ENCODE measurements at places on chromosomes 12 and 14.

DNA sequence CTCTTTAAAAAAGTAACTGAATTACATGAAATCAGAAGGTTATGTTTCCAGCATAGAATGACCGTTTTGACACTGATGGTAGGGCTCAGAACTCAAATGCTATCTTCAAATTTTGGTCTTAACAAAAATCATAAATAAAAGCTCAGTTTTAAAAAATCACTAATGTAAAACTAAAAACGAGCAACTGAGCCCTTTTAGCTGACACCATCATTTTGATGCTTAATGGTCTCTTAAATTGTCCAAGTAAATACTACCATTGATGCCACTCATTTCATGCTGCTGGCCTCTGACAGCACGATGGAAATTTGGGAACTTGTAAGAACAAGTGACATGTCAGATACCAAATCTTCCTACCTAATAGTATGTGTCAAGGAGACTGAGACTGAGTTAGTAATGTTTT is 205.0 kb downstream of the AKAP6 start:
- DNase-seq: no peak

- DNase-seq: no peak
Observed at GRCh38 chr12:562634-563033, 100.6 kb downstream of the NINJ2 start.

- DNase-seq: no peak
Observed at GRCh38 chr12:81699551-81699950, 59.6 kb downstream of the PPFIA2 start.

GRCh38 chr14:85315733-85316290 is 214.1 kb upstream of the FLRT2 start:
- DNase-seq: no peak

- no peak for DNase-seq
Observed at GRCh38 chr12:122878780-122879612, 16.9 kb downstream of the VPS37B start.

DNA sequence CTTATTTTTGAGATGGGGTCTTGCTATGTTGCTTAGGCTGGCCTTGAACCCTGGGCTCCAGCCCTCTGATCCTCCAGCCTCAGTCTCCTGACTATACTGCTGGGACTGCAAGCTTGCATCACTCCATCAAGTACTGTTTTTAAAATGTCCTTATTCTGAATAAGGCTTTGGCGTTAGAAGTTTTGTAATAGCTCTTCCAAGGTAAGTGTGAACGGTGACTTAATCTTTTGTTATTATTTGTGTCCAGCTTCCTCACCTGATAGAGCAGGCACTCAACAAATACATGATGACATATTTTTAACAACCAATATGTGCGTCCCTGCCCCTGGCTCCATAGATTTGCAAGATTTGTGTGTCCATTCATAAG is 1.4 kb downstream of the C1RL start:
- no peak for DNase-seq

- no peak for DNase-seq
Observed at GRCh38 chr14:35412272-35413056, 7.9 kb upstream of the NFKBIA start.

DNA sequence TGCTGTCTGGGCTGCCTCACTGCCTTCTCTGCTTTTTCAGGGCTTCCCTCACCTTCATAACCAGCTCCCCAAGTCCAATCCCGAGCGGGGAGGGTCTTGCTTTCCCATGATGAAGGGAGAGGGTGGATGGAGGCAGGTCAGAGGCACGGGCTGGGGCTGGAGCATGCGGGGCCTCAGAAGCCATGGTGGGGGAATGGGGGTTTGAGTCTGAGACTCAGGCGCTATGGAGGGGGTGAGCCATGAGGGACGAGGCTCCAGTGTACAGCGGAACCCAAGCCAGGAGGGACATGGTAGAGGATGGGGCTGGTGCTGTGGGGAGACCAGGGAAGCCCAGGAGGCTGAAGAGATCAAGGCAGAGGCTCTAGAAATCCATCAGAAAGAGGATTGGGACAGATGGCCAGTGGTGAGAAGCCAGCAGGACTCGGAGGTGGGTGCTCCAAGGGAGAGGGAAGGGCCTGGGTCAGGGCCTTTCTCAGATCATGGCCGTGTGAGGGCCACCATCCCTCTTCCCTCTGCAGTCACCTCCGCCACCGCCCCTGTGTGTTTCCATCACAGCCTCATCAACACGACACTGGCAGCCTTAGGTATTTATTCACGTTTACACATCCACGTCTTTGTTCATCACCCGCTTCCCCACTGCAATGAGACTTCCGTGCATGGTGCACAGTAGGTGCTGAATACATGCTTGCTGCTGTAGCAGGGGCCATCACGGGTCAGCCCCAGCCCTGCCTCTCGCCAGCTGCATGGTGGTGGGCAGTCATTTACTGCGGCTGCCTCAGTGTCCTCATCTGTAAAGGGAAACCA is 144.7 kb downstream of the ADGRD1 start:
- DNase-seq: no peak

Data from muscle of arm (tissue), 14 donors.